ENCODE measurements at places on chromosomes 1 and 21.

- no peak for DNase-seq
These were observed 157.3 kb upstream of the PTGFR start for GRCh38 chr1:78333502-78333901.

DNA sequence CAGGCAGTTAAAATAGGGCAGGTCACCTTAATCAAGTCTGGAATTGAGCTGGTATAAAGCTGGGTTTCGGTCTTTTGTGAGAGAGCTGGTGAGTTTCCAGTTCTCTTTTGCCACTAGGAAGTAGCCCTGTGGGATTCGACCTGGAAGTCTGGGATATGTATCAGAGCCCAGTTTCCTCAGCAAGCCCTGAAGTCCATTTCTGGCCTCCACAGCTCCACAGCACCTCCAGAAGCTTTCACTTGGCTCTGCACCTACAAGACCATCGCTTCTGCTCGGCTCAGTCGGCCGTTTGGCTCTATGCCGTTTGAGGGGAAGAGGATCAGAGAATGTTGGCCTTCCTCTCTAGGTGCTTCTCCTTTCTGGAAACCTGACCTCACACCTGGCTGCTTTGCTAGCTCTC lies 148.0 kb downstream of the GALNT2 start:
- no peak for DNase-seq

GRCh38 chr1:155893389-155894142 lies 17.6 kb downstream of the RIT1 start:
- DNase-seq = no peak

DNA sequence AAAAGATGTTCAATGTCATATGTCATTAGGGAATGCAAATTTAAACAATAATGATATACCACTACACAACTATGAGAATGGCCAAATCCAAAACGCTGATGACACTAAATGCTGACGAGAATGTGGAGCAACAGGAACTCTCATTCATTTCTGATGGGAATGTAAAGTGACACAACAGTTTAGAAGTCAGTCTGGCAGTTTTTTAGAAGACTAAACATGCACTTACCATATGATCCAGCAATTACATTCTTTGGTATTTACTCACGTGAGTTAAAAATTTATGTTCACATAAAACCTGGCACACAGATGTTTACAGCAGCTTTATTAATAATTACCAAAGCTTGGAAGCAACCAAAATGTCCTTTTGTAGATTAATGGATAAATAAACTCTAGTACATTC lies 110.4 kb upstream of the C1orf21 start:
- no peak for DNase-seq

GRCh38 chr1:58622571-58622970 lies 45.5 kb upstream of the TACSTD2 start:
- DNase-seq = no peak

GRCh38 chr1:209232197-209232596 lies 351.3 kb upstream of the CAMK1G start:
- no peak for DNase-seq

DNA sequence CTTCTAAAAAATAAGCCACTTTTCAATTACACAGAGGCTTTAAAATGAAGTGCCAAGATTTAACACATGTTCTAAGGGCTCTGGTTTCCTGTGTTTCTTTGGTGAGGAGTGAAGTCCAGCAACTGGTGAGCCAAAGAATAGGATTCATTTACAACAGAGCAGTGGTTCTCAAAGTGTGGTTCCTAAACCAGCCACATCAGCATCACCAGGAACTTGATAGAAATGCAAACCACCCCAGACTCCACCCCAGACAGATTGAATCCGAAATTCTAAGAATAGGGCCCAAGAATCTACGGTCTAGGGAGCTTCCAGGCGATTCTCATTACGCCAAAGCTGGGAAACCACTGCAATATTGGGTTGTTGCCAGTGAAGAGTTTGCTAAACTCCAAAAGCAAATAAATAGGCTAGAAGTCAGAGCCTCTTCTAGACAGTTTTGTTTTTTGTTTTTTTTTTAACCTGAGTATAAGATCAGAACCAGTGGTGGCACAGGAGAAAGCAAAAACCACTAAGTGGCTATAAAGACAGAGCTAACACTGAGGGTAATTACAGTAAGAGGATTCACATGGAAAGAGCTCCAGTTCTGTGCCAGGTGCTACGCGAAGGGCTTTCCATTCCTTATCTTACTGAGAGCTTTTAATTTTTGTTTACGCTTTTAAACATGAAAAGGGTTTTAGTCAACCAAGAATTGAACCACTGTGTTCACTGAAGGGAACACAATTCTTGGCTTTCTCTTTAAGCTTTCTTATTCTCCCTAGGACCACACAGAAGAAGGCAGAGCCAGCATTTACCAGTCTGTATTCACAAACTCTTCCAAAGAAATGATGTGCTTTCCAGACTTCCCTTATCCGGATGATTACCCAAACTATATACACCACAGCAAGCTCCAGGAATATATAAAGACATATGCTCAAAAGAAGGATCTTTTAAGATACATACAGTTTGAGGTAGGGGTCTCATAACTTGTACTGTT lies 42.4 kb upstream of the FMO2 start:
- no peak for DNase-seq

GRCh38 chr1:239682960-239683359 lies 296.6 kb downstream of the CHRM3 start:
- DNase-seq = no peak

DNA sequence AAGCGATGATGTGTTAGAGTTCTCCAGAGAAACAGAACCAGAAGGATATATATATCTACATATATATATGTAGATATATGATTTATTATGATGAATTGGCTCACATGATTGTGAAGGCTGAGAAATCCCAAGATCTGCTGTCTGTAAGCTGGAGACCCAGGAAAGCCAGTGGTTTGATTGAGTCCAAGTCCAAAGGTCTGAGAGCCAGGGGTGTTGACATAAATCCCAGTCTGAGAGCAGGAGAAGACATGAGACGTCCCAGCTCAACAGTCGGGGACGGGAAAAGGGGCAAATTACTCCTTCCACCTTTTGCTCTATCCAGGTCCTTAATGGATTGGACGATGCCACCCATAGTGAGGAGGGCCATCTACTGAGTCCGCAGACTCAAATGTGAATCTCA lies 126.6 kb downstream of the PRDM2 start:
- no peak for DNase-seq

Measured in GF-D8 (cell line).